A549 treated with RU486 at 1 μM for 4 hours (cell line): ENCODE measurements at places on chromosomes 3 and 15. TPM values are rescaled to one million over a fixed set of nuclear protein-coding genes. Genes with fewer than 3 reads are reported as not detected.

Gene SLC24A5
- not detected in 5 replicates for total RNA-seq

Gene NR2E3
- total RNA-seq = 0.14 to 0.29 TPM (median 0.19 TPM) in 4 of 5 replicates, not detected in the other

Gene GATM
- total RNA-seq = 2.2 to 3.0 TPM (median 2.5 TPM) in 5 replicates

Gene SRPRB
- 56.7 to 71.7 TPM (median 62.8 TPM) in 5 replicates for total RNA-seq

Gene HCN4
- 0.21 to 0.35 TPM (median 0.31 TPM) in 5 replicates for total RNA-seq
